ENCODE measurements at places on chromosomes 1 and 21. TPM values are rescaled to one million over a fixed set of nuclear protein-coding genes. Genes with fewer than 3 reads are reported as not detected.

The FAM78B gene
- not detected for total RNA-seq

The SYT14 gene
- total RNA-seq = 9.8 TPM

The FYB2 gene
- total RNA-seq = not detected

The COL24A1 gene
- 1.9 TPM for total RNA-seq

The SYPL2 gene
- total RNA-seq = 21.8 TPM

The AVPR1B gene
- not detected for total RNA-seq

The CELA3B gene
- total RNA-seq = not detected

The PSRC1 gene
- total RNA-seq = 34.5 TPM

The TLCD4 gene
- total RNA-seq = 0.24 TPM

The RHOC gene
- 697 TPM for total RNA-seq

The SERINC2 gene
- total RNA-seq = 210 TPM

The NPPB gene
- total RNA-seq = not detected
